ENCODE measurements at places on chromosomes 12 and 14.
A peak's percentile ranks its signal among the peaks of the same experiment; 100 is the strongest.

DNA sequence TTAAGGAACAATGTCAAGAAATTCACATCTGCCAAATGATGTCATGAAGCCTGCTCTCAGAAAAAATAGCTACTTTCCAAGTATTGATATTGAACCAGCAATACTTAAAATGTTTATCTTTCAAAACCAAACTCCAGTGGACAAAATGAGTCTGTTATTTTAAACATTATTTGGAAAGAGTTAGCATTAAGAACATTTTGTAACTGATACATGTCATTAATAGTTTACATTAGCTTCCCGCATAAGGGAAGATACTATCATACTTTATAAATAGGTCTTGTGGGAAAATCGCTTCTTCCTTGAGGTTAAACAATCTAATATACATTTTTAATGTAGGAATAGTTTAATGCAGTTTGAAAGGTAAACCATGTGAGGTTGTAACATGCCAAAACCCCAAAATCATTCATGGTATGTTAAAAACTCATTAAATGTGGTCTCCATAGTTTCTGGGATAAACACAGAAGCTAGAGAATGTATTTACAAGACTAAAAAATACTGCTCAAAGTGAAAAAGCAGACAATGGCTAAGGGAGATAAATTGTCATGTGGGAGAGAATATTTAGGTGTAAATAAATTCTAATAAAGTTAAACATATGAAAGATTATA lies 73.4 kb upstream of the ATP2B1 start:
- DNase-seq, result peak; percentile 72

DNA sequence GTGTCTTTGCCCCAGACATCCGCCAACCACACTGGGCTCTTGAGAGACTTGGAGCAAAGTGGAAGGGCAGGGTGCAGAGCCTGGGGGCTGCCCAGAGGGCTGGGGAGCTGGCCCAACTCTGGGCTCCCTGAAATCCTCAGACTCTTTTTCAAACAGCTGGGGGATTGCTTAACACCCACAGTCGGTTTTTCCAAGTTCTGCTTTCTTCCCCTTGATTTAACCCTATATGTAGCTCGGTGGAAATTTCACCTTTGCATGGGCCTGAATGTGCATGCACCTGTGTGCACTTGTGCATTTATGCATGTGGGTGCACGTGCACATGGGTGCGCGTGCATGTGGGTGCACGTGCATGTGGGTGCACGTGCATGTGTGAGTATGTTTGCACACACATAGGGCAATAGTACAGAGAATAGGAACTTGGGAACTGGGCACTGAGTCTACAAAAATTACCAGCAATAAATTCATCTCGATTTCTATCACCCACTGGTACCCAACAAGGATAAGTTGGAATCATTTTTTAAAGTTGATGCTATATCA lies 52.3 kb upstream of the RFLNA start:
- DNase-seq, result no peak

DNA sequence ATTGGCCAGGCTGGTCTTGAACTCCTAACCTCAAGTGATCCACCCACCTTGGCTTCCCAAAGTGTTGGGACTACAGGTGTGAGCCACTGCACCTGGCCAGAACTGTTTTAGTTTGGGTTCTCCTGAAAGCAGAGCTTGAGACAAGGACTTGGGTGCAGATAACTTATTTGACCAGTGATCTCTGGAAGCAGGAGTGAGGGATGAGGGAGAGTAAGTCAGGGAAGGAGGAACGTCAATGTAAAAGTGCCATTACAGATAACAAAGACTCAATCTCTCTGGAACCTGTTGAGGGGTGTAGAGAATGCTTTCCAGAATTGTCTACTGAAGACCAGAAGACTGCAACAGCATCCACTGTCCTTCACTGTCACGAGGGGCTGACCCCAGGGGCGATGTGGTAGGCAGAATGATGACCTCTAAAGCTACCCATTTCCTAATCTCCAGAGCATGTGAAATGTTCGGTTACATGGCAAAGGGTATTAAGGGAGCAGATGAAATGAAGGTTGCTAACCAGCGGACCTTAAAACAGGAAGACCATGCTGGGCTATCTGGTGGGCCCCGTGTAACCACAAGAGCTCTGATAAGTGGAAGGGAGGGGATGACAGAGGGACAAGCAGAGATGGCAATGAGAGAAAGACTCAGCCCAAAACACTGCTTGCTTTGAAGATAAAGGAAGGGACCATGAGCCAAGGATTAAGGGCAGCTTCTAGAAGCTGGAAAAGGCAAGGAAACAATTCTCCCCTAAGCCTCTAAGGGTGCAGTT lies 207.8 kb downstream of the RBM19 start:
- no peak for DNase-seq

GRCh38 chr14:93219103-93219726 lies 12.2 kb downstream of the UBR7 start:
- peak; percentile 72 for DNase-seq

DNA sequence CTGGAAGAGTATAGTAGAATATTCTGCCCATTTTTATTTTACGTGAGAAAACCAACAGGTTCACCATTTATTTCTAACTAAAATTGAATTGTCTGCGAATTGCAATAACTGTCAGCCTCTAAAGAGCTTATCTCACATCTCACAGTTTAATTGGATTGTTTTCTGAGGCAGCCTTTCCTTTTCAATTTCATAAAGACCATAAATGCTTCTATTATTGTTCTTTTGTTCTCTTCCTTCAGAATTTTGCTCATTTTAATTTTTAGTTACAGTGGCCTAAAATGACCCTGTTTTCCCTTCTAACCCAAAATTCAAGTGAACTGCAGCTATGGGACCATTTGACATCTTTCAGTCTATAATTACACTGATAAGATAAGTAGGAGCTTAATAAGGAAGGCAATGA lies 147.6 kb downstream of the KLHL28 start:
- no peak for DNase-seq

- no peak for DNase-seq
Observed at GRCh38 chr12:56205445-56205844, 16.2 kb upstream of the SMARCC2 start.

DNA sequence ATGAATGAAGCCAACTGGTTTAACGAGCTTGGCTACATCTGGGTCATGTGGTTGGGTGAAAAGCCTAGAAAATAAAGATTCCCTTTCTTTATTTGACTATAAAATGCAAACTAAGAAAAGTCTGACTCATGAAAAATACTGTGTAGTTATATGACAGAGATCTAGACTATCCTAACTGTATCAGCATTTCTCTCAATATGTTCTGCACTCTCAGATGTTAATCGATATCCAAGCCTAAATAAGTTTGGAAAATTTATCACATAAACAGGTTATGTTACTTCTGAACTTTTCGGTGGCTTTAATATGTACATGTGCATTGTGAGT lies 133.1 kb downstream of the DAAM1 start:
- no peak for DNase-seq

- peak; percentile 99 for DNase-seq
Observed at GRCh38 chr12:103560604-103561101, 26.4 kb upstream of the STAB2 start.

DNA sequence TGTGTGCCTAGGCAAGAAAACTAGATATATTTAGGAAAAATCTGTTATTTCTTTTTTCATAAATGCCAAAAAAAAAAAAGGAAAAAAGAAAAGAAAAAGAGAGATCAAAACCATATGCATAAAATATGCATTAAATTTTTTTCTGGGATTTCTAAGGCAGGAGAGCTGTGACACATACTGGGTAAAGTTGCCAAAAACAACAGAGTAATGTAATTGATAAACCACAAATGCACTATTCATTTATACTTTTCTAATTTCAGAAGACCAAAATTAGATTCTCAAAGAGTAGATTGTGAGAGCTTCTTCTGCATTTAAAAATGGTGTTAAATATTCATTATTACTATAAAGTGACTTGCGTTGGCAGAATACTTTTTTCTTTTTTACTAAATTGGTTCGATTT lies 673.8 kb upstream of the MGAT4C start:
- DNase-seq, result peak; percentile 33
